ENCODE measurements at places on chromosomes 1 and 21.

DNA sequence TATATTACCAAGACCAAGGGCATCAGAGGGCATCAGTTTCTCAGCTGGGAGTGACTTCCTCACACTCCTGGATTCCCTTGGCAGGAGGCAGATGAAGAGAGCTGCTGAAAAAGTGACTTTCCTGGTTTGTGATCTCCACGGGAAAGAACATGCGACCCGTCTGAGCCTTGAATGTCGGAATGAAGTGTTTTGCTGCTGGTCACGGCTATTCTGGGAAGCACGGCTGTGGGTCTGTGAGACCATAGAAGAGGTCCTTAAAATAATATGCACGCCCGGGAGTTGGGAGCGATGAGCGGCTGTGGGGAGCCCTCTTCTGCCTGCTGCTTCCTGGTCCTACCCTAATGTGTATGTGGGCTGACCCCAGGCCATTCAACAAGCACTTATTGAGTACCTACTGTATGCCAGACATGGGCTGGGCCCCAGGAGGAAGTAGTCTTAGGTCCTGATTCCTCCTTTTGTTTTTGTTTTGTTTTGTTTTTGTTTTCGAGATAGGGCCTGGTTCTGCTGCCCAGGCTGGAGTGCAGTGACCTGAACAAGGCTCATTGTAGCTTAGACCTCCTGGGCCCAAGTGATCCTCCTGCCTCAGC, 13.2 kb upstream of the UMODL1 start:
- DNase-seq, result no peak

- no peak for DNase-seq
Measured at GRCh38 chr1:182684116-182684828, at the start of gene RGS8. Gene RGS8, minus strand, starts transcription at chr1:182684587. Its CDS starts 14,938 bp downstream, at chr1:182669649.

- no peak for DNase-seq
Measured at GRCh38 chr1:153288634-153289275, 24.0 kb downstream of the PGLYRP3 start.

- no peak for DNase-seq
Measured at GRCh38 chr1:236173174-236173767, 30.9 kb downstream of the GPR137B start.

DNA sequence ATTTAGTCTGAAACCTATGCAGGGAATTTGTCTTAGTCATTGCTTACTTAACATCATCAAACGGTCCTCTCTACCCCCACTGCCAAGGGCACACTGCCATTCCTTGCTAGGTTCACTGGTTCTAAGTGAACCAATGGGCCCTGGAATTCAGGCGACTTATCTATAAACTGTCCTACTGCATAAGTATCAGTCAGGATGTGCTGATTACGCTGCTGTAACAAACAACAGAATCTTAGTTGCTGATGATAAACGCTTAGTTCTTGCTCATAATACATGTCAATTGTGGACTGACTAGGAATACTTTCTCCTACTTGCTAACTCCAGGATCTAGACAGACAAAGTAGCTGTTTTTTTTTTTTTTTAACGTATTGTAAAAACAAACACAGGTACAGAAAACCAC, 136.1 kb downstream of the PRDM2 start:
- no peak for DNase-seq

- DNase-seq, result no peak
Measured at GRCh38 chr1:233372218-233373120, 44.9 kb downstream of the MAP3K21 start.

DNA sequence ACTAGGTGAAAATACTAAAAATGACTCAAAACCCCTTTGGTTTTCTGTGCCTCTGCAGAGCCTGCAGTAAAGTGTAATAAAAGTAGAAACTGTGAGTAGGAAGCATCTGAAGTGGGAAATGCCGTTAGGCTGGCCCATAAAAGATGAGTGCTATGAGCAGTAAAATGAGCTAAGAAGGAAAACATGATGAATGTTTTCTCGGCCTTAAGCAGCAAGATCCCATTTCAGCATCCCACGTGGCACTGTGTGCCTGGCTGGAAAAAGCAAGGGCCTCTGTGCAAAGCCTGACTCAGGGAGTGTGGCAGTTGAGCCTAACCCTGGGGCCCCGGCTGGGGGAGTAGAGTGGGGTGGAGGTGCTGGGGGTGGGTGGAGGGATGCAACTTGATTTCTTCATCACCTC, 109.5 kb downstream of the TBX15 start:
- DNase-seq, result no peak

DNA sequence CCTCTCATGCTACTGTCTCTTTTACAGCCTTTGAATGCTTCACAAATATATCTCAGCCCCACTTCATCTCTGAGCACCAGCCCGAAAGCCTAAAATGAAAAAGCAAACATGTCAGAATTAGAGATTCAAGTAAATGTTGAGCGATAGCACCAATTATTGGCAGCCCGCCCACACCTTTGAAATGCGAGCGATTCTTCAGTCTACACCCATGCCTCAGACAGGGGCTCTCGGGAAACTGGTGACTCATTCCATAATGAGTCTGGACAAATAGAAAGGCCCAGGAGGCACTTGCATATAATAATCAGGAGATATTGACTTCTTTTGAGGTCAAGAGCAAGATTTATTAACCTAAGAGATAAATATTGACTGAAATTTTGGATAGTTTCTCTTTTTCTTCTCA, 487.3 kb upstream of the PTBP2 start:
- no peak for DNase-seq

GRCh38 chr1:233561708-233562426, 52.0 kb upstream of the KCNK1 start:
- DNase-seq, result no peak

DNA sequence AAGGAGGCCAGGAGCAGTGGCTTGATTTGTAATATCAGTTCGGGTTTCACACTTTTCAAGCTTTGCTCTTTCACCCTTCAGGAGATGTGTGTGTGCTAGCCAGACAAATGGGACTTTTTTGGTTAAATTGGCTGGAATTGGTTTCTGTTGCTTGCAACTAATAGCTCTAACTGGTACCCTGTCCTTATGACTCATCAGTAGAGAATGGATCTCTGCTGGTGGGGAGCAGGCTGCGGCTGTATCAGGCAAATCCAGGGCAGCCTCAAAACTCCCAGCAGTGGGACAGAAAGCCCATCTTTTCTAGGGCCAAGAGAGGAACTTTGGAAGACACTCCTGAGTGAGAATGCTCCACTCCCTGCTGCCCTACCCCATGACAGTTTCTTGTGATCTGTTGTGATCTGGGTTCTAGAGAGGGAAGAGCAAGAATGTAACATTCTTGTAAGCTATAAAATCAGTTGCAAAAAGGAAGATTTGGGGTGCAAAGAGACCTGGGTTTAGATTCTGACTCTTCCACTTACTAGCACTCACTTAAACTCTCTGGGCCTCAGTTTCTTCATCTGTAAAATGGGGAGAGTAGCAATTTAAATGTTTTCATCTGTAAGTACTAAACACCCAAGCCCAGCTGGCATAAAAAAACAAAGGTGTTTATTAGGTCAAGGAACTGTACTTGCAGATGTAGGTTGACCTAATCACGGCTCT, 257.0 kb upstream of the TMEM51 start:
- DNase-seq, result no peak

DNA sequence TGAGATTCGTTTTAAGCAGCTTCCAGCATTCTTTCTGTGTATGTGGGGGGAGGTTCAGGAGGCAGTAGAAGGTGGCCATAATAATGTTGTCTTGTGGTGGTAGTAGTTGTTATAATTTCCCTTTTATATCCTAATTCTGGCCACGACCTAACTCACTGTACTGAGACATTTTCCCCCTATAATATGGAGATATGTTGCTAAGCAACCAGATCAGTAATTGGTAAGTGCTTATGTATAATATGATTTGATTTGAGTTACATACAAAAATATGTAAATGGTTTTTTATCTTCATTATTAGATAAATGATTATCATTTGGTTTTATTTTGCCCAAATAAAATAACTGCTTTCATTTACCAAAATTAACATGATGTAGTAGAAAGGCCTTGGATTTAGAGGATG, 376.2 kb downstream of the KIF26B start:
- no peak for DNase-seq

DNA sequence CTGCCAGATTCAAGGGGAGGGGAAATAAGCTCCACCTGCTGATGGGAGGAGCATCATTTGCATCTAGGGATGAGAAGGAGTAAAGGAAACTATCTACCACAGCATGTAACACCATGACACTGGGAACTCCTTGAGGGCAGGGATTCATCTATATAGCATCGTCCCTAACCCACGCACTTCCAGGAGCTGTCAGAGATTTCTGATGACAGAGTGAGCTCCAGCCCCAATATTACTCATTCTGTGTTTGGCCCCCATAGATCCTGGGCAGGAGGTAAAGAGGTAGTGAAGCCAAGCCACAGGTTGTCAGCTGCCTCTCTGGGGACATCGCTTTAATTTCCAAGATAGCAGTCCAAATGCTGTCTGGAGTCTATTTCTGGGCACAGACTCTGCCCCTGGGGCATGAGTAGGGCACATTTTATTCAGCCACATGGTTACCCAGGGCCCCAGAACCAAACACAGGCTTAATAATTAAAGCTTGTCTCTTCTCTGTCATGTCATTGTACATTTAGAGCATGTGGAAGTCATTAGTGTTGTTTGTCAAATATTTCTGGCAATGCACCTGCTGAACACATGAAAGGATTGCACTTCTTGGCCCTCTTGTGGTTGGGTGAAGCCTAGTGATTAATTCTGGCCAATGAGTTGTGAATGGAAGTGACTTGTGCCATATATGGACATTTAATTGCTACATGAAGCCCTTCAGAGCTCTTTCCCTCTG, 105.9 kb upstream of the POU3F1 start:
- no peak for DNase-seq

DNA sequence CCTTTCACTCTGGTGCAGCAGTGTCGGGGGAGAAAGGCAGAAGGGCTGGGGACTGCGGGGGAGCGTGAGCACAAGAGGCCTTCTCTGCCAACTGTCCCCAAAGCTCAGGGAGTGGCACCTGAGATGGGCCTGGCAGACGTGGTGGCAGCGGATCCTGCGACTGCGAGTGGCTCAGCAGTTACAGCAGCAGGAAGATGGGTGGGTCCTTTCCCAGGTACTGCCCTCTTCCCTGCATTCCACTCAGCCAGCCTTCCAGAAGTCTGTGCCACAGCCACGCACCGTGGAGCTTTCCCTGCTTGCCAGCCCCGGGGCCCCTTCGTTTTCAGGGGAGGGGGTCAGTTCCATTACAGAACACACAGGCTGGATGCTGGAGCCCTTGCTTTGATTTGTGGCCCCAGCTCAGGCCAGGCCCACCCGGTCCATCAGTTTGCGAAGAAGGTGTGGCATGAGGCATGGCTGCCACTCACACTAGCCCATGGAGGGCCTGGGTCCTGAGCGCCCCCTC, 17.2 kb downstream of the MTHFR start:
- DNase-seq, result no peak

- peak; percentile 16 for DNase-seq
Measured at GRCh38 chr1:206663832-206664652, 20.7 kb upstream of the MAPKAPK2 start.

DNA sequence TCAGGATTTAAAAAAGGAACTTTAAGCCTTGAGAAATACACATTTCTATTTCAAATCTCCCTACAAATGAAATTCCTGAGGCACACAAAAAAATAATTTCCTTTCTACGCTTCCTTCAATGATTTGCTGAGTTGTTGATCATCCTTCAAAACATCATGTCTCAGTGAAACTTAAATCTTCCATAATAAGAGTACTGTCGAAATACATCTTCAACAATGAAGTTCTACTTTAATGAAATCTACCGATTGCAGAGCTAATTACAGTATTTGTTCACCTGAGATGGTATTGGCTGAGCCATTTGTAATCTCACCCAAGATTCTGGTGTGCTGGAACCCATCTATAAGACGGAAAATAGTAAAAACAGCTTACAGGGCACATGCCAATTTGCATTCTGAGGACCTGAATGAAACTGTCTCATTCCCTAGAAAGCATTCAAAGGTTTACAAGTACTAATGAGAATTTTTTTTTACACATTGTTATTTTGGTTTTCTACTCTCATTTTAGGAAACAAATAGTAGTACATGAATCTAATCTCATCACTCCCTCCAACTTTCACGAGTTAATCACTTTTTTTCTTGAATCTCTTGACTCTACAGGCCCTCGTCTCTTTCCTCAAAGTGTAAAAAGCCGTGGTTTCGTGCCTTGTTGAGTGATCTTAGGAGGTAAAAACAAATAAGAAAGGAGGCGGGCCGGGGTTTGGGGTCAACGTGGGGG, 1.1 kb downstream of the CHML start:
- no peak for DNase-seq

DNA sequence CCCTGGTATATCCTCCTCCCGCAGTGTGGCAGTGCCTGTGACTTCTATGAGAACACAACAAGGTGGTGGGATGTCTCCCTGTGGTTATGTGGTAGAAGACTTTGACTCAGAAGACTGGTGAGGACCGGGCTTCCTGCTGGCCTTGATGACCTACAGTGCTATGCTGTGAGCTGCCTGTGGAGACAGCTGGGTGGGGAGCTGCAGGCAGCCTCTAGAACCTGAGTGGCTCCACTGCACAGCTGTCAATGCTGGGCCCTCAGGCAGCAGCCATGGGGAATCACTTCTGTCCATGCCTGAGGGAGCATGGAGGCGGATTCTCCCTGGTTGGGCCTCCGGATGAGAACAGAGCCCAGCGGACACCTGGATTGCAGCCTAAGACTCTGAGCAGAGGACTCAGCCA, 14.9 kb downstream of the SLC1A7 start:
- no peak for DNase-seq

GRCh38 chr21:33458861-33459260, 20.9 kb downstream of the TMEM50B start:
- DNase-seq, result no peak

GRCh38 chr1:227790868-227791267, 24.6 kb upstream of the PRSS38 start:
- DNase-seq, result no peak

- DNase-seq, result no peak
Measured at GRCh38 chr1:54679706-54680105, 36.0 kb upstream of the TTC4 start.

GRCh38 chr1:28441674-28442073, 64.2 kb upstream of the RCC1 start:
- no peak for DNase-seq

GRCh38 chr1:27559466-27560030, 44.4 kb downstream of the AHDC1 start:
- no peak for DNase-seq

DNA sequence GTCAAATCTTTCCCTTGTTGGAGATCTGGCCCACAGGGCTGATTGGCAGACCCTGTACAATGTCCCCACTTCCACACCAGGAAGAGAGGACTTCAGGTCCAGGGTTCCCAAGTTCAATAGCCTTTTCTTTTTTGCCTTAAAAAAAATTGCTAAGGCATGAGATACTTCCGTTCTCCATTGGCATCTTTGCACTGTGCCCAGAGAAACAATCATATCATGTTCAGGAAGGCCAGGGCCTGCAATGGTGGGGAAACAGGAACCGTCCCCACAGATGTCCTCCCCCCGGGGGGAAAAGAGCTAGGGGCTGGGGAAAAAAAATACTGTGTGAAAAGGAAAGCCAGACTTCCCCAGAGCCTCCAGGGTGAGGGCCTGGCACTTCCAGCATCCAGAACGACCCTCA, 24.6 kb upstream of the GJA8 start:
- no peak for DNase-seq

GRCh38 chr21:42454786-42455185, 41.2 kb downstream of the RSPH1 start:
- DNase-seq, result no peak

DNA sequence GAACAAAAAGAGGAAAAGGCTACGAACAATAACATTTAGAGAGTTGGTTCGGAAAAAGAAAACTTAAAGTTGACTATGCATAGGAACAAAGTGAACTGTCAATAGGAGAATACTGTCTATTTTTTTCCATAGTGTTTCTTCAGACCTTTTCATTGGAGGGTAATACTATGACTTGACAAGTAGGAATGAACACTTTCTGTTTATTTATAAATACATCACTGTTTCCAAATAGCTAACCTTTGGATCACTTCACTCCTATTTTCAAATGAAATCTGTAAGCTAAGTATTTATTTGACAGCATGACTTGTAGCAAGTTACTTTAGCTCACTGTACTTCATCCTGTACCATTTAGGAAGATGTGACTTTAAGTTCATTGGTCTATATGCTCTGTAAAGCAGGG, 221.3 kb downstream of the COL24A1 start:
- DNase-seq, result no peak
